ENCODE measurements at places on chromosomes 2 and 18. TPM values are rescaled to one million over a fixed set of nuclear protein-coding genes. Genes with fewer than 3 reads are reported as not detected.

DNA sequence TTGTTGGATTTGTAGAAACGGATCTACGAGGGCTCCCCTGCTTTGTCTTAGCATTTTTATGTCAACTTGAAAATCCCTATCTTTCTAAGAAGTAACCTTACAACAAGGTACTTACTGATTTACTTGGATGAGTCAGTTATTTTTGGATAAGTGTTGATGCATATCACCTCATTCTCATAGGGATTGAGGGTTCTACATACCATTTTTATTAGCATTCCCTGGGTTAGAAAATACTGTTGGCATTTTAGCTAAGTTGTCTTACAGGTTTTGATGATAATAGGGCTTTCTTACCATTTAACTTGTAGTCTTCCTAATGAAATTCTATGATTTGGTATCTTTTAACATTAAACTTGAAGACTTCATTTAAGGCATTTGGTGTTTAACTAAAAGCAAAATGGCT lies 125.2 kb downstream of the UBE2E3 start:
- peak; percentile 12 for DNase-seq

The MC2R gene
- not detected for total RNA-seq

- no peak for DNase-seq
These were observed 93.3 kb downstream of the ALPK2 start for GRCh38 chr18:58535340-58536201.

The ARHGAP28 gene
- 0.46 TPM for total RNA-seq

The EMILIN1 gene
- total RNA-seq = 0.58 TPM

The ANTXR1 gene
- 2.0 TPM for total RNA-seq

The BOLL gene
- not detected for total RNA-seq

DNA sequence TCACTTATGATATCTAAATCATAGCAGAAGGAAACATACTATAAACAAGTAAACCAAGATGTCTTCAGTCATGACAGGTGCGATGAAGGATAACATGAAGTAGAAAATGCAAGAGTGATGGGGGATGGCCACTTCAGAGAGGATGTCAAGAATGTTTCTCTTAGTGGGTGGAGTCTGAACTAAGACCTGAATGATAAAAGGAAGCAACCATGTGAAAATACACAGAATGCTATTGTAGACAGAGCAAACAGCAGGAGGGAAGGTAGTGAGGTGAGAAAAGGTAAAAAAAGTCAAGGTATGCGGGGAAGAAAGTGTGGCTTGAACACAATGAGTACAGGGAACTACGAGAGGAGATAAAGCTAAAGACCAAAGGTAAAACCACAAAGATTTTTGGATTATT lies 341.6 kb downstream of the FBXO15 start:
- no peak for DNase-seq

The VWC2L gene
- total RNA-seq = not detected

GRCh38 chr18:63480915-63481314 lies 4.2 kb downstream of the SERPINB5 start:
- no peak for DNase-seq

The MROH2A gene
- total RNA-seq = not detected

Data from Caki2 (cell line).